ENCODE measurements at places on chromosomes 5 and 9. TPM values are rescaled to one million over a fixed set of nuclear protein-coding genes. Genes with fewer than 3 reads are reported as not detected.

GRCh38 chr5:95114902-95115301 is 170.0 kb downstream of the MCTP1 start:
- no peaks in the 10 kb centered on the region for H3K36me3 ChIP-seq
- no peak overlapping the region for H3K27ac ChIP-seq
- no peak overlapping the region for H3K4me3 ChIP-seq

The CNTFR gene
- 29.8 TPM for total RNA-seq

DNA sequence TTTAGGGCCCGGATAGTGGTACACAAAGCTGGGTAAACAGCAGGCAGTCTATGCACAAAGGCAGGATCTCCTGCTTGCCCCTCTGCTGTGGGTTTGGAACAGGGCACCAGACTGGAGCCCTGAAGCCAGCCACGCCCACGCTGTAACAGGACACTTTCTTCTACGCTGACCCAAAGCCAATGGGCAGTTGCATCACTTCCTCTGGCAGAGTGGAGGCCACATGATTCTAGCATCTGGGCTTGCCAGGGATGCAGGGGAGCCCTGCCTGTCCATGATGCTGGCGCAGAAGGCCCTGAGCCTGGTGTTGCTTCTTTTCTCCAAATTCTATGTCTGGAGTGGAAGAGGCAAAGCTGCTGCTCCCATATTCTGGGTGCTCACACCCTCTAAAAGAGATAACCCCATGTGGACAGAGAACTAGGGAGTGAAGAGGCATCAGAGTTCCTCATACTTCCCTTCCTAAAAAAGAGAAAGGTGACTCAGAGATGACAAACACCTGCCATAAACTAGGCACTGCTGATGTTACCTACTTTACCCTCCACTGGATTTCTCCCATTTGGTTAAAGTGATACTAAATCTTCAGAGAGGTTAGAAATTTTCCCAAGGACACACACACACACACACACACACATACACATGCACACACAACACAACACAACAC is 260.3 kb upstream of the KLF4 start:
- no peak overlapping the region for H3K4me3 ChIP-seq
- no peaks in the 10 kb centered on the region for H3K27me3 ChIP-seq
- H3K4me1 ChIP-seq = no peaks in the 10 kb centered on the region

The FOXD4L3 gene
- total RNA-seq = 0.21 TPM

- no peaks in the 10 kb centered on the region for H3K27me3 ChIP-seq
- H3K36me3 ChIP-seq = no peaks in the 10 kb centered on the region
- DNase-seq = no peak
- H3K4me1 ChIP-seq = peaks cover 16% of the 10 kb centered on the region
Measured at GRCh38 chr5:125152044-125152443, 405.6 kb upstream of the ZNF608 start.

GRCh38 chr5:4230471-4230785 is 634.8 kb downstream of the IRX1 start:
- DNase-seq = no peak
- H3K27me3 ChIP-seq = peaks cover 6% of the 10 kb centered on the region
- no peak overlapping the region for H3K27ac ChIP-seq
- no peak overlapping the region for H3K4me3 ChIP-seq

DNA sequence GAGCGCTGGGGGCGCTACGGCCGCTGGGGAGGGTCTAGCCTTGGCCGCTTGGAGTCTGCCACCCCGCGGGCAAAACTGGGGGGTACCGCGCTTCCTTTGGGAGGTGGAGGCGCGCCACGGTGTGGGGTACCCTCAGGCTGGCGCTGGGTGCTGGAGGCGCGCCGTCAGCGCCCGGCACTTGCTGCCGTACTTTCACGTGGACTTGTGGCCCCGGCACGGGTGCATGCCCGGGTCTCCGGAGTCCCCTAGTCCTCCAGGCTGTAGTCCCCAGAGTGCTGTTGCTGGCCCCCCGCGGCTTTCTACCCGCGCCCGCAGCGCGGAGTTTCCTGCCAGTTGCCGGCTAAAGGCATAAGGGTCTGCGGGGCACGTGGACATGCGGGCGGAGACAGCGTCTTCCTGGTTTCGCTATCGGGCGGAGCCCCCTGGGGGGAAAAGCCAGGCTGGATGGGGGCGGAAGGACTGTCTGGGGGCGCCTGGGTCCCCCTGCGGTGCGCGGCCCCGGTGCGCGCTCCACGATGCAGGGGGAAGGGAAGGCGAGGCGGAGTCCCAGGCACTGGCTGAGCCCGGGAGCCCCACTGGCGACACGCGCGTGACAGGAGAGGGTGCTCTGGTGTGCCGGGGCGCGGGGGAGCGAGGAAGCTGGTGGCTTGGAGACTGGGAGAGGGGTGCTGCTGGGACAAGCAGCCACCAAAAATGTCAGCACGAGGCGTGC is 666 bp downstream of the PPARGC1B start:
- no peaks in the 10 kb centered on the region for H3K36me3 ChIP-seq
- H3K4me3 ChIP-seq = peak overlapping the region; percentile 51
- DNase-seq = peak; percentile 30
- peak overlapping the region; percentile 10 for H3K27ac ChIP-seq
- H3K4me1 ChIP-seq = no peaks in the 10 kb centered on the region

GRCh38 chr5:71652803-71653543 is 65.8 kb downstream of the MCCC2 start:
- DNase-seq = no peak
- H3K27me3 ChIP-seq = no peaks in the 10 kb centered on the region
- H3K4me1 ChIP-seq = no peaks in the 10 kb centered on the region
- peaks cover 25% of the 10 kb centered on the region for H3K36me3 ChIP-seq
- no peak overlapping the region for H3K4me3 ChIP-seq

The PCDHB11 gene
- 8.6 TPM for total RNA-seq

The LCN12 gene
- 11.4 TPM for total RNA-seq

GRCh38 chr9:3775968-3776367 is 250.2 kb upstream of the RFX3 start:
- DNase-seq = no peak
- H3K4me1 ChIP-seq = no peaks in the 10 kb centered on the region
- H3K36me3 ChIP-seq = no peaks in the 10 kb centered on the region
- no peaks in the 10 kb centered on the region for H3K27me3 ChIP-seq
- no peak overlapping the region for H3K4me3 ChIP-seq
- H3K27ac ChIP-seq = no peak overlapping the region

DNA sequence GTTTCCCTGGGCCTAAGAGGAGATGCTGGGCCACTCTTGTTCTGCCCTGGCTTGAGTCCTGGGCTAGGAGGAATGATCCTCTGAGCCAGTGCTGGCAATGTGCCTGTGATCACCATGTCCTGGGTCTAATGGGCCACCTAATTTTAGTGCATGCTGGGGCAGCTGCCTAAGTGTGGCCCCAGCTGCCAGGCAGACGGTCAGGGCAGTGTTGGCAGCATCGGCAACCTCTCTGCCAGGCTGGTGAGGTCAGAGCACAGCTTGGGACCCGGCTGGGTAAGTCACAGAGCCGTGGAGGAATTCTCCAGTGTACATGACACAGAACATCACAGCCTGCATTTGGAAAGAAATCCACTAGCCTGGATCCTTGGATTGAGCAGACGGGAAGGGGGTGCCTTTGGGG is 21.4 kb upstream of the PITX1 start:
- no peak overlapping the region for H3K27ac ChIP-seq
- H3K4me1 ChIP-seq = no peaks in the 10 kb centered on the region
- DNase-seq = no peak

DNA sequence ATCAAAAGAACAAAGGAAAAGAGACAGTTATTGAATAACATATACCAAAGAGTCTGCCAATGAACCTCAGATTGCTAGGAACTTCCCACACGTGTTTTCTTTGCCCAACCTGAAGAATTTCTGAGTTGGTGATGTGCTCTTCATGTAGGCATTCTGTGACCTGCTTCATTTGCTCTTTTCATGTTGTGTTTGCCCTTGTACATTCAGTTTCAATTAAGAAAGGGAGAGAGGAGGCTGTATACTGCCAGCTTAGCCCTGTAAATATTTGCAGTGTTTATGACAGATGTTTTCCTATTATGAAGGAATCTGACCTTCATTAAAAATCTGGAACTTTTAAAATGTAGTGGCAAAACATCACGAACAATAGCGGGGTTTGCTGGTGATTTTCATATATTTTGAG is 168.5 kb downstream of the GAS1 start:
- H3K27ac ChIP-seq = no peak overlapping the region
- H3K4me1 ChIP-seq = peaks cover 3% of the 10 kb centered on the region
- H3K27me3 ChIP-seq = no peaks in the 10 kb centered on the region
- DNase-seq = no peak
- H3K36me3 ChIP-seq = no peaks in the 10 kb centered on the region

Measured in cardiac muscle cell (in vitro differentiated cells and primary cell).